ENCODE measurements at places on chromosomes 7 and 10. TPM values are rescaled to one million over a fixed set of nuclear protein-coding genes. Genes with fewer than 3 reads are reported as not detected.
A peak's percentile ranks its signal among the peaks of the same experiment; 100 is the strongest.

Gene CYP2C8
- 0.71 TPM for total RNA-seq

- DNase-seq: no peak
- H3K27ac ChIP-seq: no peak overlapping the region
- no peaks in the 10 kb centered on the region for H3K4me1 ChIP-seq
- no peaks in the 10 kb centered on the region for H3K27me3 ChIP-seq
These were observed 77.8 kb upstream of the LRRC17 start for GRCh38 chr7:102834999-102835398.

DNA sequence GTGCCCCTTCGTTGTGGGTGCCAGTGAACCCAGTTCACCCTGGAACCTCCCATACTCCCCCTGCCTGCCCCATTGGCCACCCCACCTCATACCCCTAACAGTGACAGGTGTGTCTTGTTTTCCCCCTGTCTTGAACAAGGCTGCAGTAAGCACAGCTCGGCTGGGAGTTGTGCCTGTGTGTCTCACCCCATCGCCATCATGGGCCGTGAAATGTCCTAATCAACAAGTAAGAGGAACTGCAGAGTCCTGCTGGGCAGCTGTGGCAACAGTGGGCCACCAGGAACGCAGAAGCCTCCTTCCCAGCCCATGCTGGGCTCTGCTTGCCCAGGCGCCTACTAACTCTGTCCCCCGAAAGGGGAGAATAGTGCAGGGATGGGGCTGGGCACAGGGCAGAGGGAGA is 91.6 kb downstream of the C10orf105 start:
- H3K4me1 ChIP-seq: peaks cover 7% of the 10 kb centered on the region
- H3K36me3 ChIP-seq: no peaks in the 10 kb centered on the region
- no peaks in the 10 kb centered on the region for H3K27me3 ChIP-seq
- no peak overlapping the region for H3K27ac ChIP-seq

Gene ASIC3
- total RNA-seq: 0.14 TPM

- peaks cover 38% of the 10 kb centered on the region for H3K27me3 ChIP-seq
- H3K4me3 ChIP-seq: peak overlapping the region; percentile 39
- H3K36me3 ChIP-seq: no peaks in the 10 kb centered on the region
- H3K27ac ChIP-seq: no peak overlapping the region
- DNase-seq: no peak
These were observed 304.6 kb downstream of the PRPF18 start for GRCh38 chr10:13891128-13892000.

DNA sequence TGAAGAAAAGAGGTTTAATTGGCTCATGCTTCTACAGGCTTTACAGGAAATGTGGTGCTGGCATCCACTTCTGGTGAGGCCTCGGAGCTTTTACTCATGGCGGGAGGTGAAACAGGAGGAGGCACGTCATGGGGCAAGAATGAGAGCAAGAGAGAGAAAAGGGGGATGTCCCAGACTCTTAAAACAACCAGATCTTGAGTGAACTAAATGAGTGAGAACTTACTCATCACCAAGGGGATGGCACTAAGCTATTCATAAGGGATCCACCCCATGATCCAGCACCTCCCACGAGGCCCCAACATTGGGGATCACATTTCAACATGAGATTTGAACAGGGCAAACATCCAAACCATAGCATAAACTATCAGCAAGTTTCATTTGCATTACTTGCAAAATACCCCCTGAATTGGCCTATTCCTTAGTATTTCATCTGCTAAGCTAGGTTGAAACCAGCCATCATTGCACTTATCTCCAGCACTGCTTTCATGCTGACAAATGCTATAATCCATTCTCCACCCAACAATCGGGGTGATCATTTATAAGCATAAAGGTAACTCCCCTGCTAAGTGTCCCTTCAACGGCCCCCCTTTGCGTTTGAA is 179.0 kb downstream of the NOC3L start:
- H3K4me1 ChIP-seq: no peaks in the 10 kb centered on the region
- H3K4me3 ChIP-seq: no peak overlapping the region
- no peaks in the 10 kb centered on the region for H3K36me3 ChIP-seq

- H3K4me1 ChIP-seq: no peaks in the 10 kb centered on the region
- DNase-seq: no peak
- H3K4me3 ChIP-seq: no peak overlapping the region
- no peaks in the 10 kb centered on the region for H3K27me3 ChIP-seq
These were observed 84.0 kb downstream of the VPS41 start for GRCh38 chr7:38824948-38825347.
